ENCODE measurements at places on chromosomes 11 and 22.

DNA sequence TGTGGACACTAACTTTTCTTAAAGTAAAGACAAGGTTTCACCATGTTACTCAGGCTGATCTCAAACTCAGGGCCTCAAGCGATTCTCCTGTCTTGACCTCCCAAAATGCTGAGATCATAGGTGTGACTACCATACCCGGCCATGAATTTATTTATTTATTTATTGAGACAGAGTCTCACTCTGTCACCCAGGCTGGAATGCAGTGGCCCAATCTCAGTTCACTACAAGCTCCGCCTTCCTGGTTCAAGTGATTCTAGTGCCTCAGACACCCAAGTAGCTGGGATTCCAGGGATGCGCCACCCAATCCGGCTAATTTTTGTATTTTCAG, 29.7 kb upstream of the PCF11 start:
- DNase-seq = no peak

DNA sequence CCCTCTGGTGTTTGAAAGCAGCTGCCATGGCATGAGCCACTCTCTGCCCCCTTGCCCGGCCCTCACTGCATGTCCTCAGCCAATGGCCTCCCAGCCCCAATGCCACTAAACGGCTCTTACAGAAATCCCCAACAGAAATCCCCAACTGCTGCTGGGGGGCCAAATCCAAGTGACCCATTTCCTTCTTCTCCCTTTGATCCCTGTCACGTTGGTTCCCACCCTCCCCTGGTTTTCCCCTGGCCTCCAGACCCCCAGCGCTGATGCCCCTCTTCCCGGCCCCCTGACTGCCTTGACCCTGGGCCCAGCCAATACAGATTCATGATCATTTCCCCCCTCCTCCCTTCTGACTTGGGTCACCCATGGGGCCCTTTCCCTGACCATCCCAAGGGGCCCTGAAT, 30.9 kb downstream of the IGLL1 start:
- no peak for DNase-seq

DNA sequence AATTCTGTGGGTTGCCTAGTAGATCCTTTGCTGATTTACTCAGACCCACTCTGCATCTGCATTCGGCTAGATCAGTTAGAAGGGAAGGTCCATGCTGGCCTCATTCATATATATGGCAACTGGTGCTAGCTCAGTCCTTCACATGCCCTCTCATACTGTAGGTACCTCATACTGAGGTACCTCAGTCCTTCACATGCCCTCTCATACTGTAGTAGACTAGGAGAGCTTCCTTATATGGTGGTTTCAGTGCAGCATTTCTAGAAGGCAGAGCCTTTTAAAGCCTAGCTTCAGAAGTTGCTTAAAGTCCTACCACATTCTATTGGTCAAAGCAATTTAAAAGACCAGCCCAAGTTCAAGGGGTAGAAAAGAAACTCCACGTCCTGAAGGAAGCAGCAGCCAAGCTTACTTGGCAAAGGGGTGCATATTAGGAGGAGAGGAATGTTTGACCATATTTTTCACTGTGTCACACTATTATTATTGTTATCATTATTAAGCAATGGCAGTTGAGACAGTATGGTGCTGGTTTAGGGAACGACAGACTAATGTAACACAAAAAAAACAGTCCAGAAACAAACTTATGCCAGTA, 356.4 kb downstream of the DYNC2H1 start:
- DNase-seq = no peak

- no peak for DNase-seq
These were observed 38.0 kb upstream of the DAGLA start for GRCh38 chr11:61642162-61642561.

GRCh38 chr11:46601129-46601528, 7.3 kb upstream of the AMBRA1 start:
- no peak for DNase-seq
